ENCODE measurements at places on chromosomes 1 and 21. TPM values are rescaled to one million over a fixed set of nuclear protein-coding genes. Genes with fewer than 3 reads are reported as not detected.

LCE1D gene
- total RNA-seq = not detected

CA14 gene
- 0.38 TPM for total RNA-seq

FALEC gene
- total RNA-seq = not detected

B3GALT2 gene
- 3.8 TPM for total RNA-seq

C8A gene
- not detected for total RNA-seq

CLIC6 gene
- total RNA-seq = 23.5 TPM

SERTAD4 gene
- 4.3 TPM for total RNA-seq

VSIG8 gene
- total RNA-seq = 0.35 TPM

STX12 gene
- 91.0 TPM for total RNA-seq

OR10J1 gene
- not detected for total RNA-seq

GRCh38 chr1:187763976-187764375, 935.2 kb downstream of the PLA2G4A start:
- no peak for DNase-seq
- no peak overlapping the region for H3K4me3 ChIP-seq
- no peaks in the 10 kb centered on the region for H3K36me3 ChIP-seq
- H3K27me3 ChIP-seq = no peaks in the 10 kb centered on the region
- no peak overlapping the region for H3K27ac ChIP-seq
- H3K4me1 ChIP-seq = no peaks in the 10 kb centered on the region

GRCh38 chr1:44808938-44809917, 905 bp downstream of the BTBD19 start:
- peaks cover 91% of the 10 kb centered on the region for H3K4me1 ChIP-seq
- no peaks in the 10 kb centered on the region for H3K27me3 ChIP-seq
- H3K36me3 ChIP-seq = peaks cover 28% of the 10 kb centered on the region
- peak overlapping the region; percentile 100 for H3K27ac ChIP-seq
- DNase-seq = peak; percentile 80

DNA sequence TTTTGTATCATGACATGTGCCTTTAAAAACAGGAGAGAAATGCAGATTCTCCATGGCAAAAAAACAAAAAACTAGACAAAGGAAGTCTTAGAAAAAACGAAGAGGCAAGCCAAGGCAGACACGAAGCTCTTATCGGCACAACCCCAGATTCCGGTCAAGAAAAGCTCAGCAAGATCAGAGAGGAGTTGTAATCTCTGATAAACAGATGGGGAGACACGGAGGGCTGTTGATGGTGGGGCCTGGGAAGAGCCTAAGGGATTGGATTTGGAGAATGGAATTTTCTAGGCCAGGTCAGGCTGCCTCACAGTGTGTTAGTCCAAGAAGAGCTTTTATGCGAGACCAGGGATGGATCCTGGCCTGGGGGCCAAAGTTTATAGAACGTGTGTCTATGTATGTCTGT, 96.2 kb upstream of the AKT3 start:
- H3K4me3 ChIP-seq = no peak overlapping the region
- DNase-seq = no peak
- H3K27me3 ChIP-seq = peaks cover 5% of the 10 kb centered on the region
- no peak overlapping the region for H3K27ac ChIP-seq
- no peaks in the 10 kb centered on the region for H3K4me1 ChIP-seq

GRCh38 chr1:185973645-185974044, 239.5 kb downstream of the HMCN1 start:
- DNase-seq = no peak
- no peaks in the 10 kb centered on the region for H3K4me1 ChIP-seq
- no peaks in the 10 kb centered on the region for H3K36me3 ChIP-seq
- no peak overlapping the region for H3K4me3 ChIP-seq
- H3K27me3 ChIP-seq = no peaks in the 10 kb centered on the region

GRCh38 chr21:28604946-28605537, 387.6 kb downstream of the LTN1 start:
- H3K27ac ChIP-seq = no peak overlapping the region
- no peak overlapping the region for H3K4me3 ChIP-seq
- no peaks in the 10 kb centered on the region for H3K27me3 ChIP-seq
- H3K4me1 ChIP-seq = no peaks in the 10 kb centered on the region
- no peaks in the 10 kb centered on the region for H3K36me3 ChIP-seq

- peaks cover 93% of the 10 kb centered on the region for H3K36me3 ChIP-seq
- H3K27ac ChIP-seq = no peak overlapping the region
- no peak overlapping the region for H3K4me3 ChIP-seq
- DNase-seq = no peak
Measured at GRCh38 chr1:19353596-19353995, 41.5 kb downstream of the SLC66A1 start.

DNA sequence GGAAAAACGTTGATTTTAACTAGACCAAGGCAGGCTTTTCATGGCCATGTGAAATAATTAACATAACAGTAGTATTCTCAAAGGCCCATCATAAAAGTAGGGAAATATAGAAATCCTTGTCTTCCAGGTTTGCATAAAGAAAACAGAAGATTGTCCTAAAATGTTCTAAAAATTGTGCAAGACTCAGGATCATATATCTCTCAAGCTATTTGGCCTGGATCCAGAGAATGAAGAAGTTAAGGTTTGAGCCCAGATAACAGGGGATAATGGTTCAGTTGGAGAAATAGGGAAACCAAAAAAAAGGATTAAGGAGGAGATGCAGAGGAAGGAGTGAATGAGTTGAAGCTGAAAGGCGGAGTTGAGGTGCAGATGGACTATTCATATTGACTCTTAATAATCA, 555.5 kb upstream of the NR5A2 start:
- no peaks in the 10 kb centered on the region for H3K4me1 ChIP-seq
- no peak for DNase-seq
- no peak overlapping the region for H3K4me3 ChIP-seq
- no peak overlapping the region for H3K27ac ChIP-seq

DNA sequence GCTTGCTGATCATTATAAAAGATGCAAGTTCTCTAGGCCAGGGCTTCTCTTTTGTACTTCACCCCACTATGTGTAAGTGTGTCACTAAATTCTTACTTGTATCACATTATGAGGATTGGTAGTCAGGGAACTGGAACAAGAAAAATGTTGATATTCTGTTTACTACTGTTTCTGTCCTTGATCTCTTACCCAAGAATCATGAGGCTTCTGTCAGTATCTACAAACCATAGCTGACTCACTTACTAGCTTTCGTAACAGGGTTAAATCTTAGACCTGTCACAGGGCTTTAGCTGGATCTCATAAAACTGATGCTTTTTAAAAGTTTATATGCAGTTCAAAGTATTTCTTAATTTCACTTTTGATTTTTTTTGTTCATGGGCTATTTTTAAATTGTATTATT, 681.2 kb downstream of the PLPP3 start:
- no peak overlapping the region for H3K27ac ChIP-seq
- no peaks in the 10 kb centered on the region for H3K36me3 ChIP-seq
- H3K27me3 ChIP-seq = no peaks in the 10 kb centered on the region
- no peaks in the 10 kb centered on the region for H3K4me1 ChIP-seq
- DNase-seq = no peak

GRCh38 chr1:214377485-214377884, 96.5 kb downstream of the SMYD2 start:
- no peak overlapping the region for H3K4me3 ChIP-seq
- DNase-seq = no peak
- H3K4me1 ChIP-seq = no peaks in the 10 kb centered on the region
- H3K27ac ChIP-seq = no peak overlapping the region
- H3K27me3 ChIP-seq = no peaks in the 10 kb centered on the region

DNA sequence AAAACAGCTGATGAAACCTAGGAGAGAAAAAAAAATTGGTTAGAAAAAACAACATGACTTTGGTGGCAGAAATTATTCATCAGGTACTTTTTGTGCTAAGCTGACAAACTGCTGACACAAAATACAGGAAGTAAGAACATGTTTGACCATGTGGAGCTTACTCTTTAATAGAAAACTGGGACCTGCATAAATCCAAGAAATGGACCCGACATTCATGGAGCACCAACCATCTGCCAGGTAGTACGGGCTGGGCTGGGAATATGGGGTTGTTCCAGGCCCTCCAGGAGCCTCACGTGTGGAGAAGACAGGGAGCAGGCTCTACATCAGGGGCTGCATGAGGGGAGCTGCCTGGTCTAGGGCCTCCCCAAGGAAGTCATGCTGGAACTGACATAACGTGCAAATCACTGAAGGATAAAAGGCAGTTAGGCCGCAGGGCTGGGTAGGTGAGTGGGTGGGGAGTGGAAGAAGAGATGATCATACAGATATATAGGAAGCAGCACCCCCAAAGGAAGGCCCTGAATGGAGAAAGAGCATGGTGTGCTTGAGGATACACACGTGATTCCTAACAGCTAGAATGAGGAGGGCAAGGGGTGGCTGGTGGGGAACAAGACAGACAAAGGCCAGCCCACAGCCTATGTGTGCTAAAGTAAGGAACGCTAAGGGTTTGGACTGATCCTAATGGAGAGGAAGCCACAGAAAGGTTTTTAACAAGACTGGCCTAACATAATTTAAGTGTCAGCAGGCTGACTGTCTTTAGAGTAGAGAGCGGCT, 26.1 kb downstream of the CD58 start:
- no peak for DNase-seq
- peaks cover 14% of the 10 kb centered on the region for H3K4me1 ChIP-seq
- peaks cover 26% of the 10 kb centered on the region for H3K36me3 ChIP-seq
- H3K27me3 ChIP-seq = no peaks in the 10 kb centered on the region
- H3K4me3 ChIP-seq = no peak overlapping the region

DNA sequence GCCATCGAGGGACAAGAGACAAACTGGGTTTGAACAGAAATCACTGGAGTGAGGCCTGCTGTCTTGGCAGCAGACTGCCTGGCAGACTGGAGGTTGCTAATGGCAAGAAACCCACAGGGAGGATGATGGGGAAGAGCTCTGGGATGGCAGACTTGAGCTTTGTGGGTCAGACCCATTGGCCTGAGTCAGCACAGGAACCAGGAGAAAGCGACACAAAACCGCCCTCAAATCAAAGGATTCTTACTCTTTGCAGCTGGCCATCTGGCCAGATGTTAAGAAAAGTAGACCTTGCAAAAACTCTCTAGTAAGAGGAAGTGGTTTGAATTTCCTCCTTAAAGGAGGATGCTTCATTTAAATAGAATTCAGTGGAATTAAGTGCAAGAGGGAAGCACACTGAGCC, 195.2 kb upstream of the JUN start:
- H3K36me3 ChIP-seq = no peaks in the 10 kb centered on the region
- no peak overlapping the region for H3K4me3 ChIP-seq
- H3K4me1 ChIP-seq = peaks cover 15% of the 10 kb centered on the region
- no peak overlapping the region for H3K27ac ChIP-seq

DNA sequence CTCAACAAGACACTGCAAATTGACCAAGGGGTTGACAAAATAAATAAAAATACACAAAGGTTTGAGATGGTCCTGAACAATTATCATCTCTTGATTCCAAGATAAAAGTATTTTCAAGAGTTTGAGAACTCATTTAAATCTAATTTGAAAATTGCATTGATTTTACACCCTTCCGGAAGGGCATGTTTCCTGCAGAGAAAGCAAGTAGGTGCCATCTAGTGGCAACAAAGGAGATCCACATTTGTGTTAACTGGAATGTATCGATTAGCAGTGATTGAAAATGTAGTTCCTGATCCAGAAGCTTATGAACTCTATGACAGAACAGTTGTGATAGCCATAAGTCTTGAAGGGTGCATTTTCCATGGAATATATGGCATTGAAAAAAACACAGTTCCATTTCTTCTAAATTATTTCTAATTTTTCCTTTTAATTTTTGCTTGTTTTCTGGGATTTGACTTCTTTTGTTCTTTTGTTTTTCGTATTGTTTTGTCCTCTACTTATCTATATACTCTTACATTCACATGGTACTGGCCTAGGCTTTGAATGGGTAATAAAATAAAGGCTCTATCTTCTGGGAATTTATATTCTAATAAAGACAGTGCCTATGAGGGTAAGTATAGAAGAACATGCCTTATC, 143.7 kb downstream of the DNM3 start:
- H3K4me3 ChIP-seq = no peak overlapping the region
- H3K4me1 ChIP-seq = no peaks in the 10 kb centered on the region
- H3K27ac ChIP-seq = no peak overlapping the region
- DNase-seq = no peak

GRCh38 chr1:56897150-56898004, 42.8 kb downstream of the C8A start:
- H3K4me1 ChIP-seq = peaks cover 9% of the 10 kb centered on the region
- H3K36me3 ChIP-seq = no peaks in the 10 kb centered on the region
- no peak overlapping the region for H3K4me3 ChIP-seq

GRCh38 chr1:40849801-40850592, 12.2 kb downstream of the CITED4 start:
- H3K4me3 ChIP-seq = no peak overlapping the region
- H3K27ac ChIP-seq = no peak overlapping the region
- no peaks in the 10 kb centered on the region for H3K27me3 ChIP-seq
- H3K36me3 ChIP-seq = no peaks in the 10 kb centered on the region
- H3K4me1 ChIP-seq = peaks cover 6% of the 10 kb centered on the region

GRCh38 chr1:68442822-68443556, 6.8 kb downstream of the RPE65 start:
- H3K27ac ChIP-seq = no peak overlapping the region
- no peaks in the 10 kb centered on the region for H3K27me3 ChIP-seq
- no peak overlapping the region for H3K4me3 ChIP-seq
- DNase-seq = no peak
- H3K36me3 ChIP-seq = no peaks in the 10 kb centered on the region
- no peaks in the 10 kb centered on the region for H3K4me1 ChIP-seq

GRCh38 chr1:15885701-15886610, 38.4 kb downstream of the SPEN start:
- H3K4me1 ChIP-seq = peaks cover 50% of the 10 kb centered on the region
- peak overlapping the region; percentile 46 for H3K4me3 ChIP-seq
- H3K27me3 ChIP-seq = no peaks in the 10 kb centered on the region
- peak overlapping the region; percentile 87 for H3K27ac ChIP-seq
- DNase-seq = peak; percentile 98
- H3K36me3 ChIP-seq = peaks cover 7% of the 10 kb centered on the region

GRCh38 chr1:220056374-220056773, 10.1 kb upstream of the EPRS1 start:
- no peak overlapping the region for H3K27ac ChIP-seq
- peaks cover 55% of the 10 kb centered on the region for H3K36me3 ChIP-seq
- no peaks in the 10 kb centered on the region for H3K4me1 ChIP-seq
- H3K4me3 ChIP-seq = no peak overlapping the region

- no peak for DNase-seq
- H3K4me1 ChIP-seq = no peaks in the 10 kb centered on the region
- H3K27me3 ChIP-seq = no peaks in the 10 kb centered on the region
- no peak overlapping the region for H3K27ac ChIP-seq
Measured at GRCh38 chr21:25487046-25487594, 120.2 kb downstream of the MRPL39 start.

GRCh38 chr1:91535441-91535840, 34.8 kb downstream of the CDC7 start:
- H3K27ac ChIP-seq = no peak overlapping the region
- no peak overlapping the region for H3K4me3 ChIP-seq
- no peak for DNase-seq
- H3K36me3 ChIP-seq = no peaks in the 10 kb centered on the region
- H3K27me3 ChIP-seq = no peaks in the 10 kb centered on the region
- peaks cover 11% of the 10 kb centered on the region for H3K4me1 ChIP-seq
